ENCODE measurements at places on chromosomes 1 and 21. TPM values are rescaled to one million over a fixed set of nuclear protein-coding genes. Genes with fewer than 3 reads are reported as not detected.

The FALEC gene
- not detected for total RNA-seq

The IL19 gene
- not detected for total RNA-seq

The CYP4X1 gene
- total RNA-seq: not detected

The CFHR5 gene
- not detected for total RNA-seq

The DMAP1 gene
- 9.6 TPM for total RNA-seq
